Astrocyte of the spinal cord (primary cell): ENCODE measurements at places on chromosomes 12 and 14.

DNA sequence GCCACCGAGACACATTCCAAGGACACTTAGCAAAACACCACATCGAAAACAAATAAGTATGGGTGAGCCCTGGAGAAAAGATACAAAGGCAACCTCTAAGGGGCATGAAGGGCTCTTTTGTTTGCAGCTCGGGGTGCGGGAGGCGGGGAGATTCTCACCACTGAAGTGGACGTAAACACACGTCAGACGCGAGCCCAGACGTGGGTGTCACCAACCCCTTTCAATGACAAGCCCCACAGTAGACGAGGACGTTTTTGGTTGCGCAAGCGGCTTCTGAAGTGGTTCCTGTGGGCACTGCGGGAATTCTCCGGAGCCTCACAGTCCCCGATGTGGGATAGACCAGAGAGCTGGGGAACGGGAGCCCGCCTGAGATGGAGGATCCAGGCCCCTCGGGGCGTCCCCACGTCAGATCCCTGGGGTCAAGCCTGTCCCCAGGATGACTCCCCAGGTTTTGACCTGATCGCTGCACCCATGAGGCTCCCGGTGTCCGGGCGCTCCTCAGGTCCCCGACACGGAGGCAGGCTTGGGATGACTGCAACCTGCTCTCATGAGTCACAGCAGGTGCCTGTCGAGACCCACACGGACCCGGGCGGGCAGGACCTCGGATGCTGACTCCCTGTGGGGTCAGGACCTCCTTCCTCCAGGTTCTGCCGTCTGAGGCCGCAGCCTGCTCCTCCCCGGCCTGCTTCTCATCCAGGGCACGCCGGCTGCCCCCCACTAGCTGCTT, 20.3 kb upstream of the ADGRD1 start:
- DNase-seq = no peak

- DNase-seq = peak; percentile 32
Observed at GRCh38 chr12:59780605-59781135, 184.8 kb downstream of the SLC16A7 start.

DNA sequence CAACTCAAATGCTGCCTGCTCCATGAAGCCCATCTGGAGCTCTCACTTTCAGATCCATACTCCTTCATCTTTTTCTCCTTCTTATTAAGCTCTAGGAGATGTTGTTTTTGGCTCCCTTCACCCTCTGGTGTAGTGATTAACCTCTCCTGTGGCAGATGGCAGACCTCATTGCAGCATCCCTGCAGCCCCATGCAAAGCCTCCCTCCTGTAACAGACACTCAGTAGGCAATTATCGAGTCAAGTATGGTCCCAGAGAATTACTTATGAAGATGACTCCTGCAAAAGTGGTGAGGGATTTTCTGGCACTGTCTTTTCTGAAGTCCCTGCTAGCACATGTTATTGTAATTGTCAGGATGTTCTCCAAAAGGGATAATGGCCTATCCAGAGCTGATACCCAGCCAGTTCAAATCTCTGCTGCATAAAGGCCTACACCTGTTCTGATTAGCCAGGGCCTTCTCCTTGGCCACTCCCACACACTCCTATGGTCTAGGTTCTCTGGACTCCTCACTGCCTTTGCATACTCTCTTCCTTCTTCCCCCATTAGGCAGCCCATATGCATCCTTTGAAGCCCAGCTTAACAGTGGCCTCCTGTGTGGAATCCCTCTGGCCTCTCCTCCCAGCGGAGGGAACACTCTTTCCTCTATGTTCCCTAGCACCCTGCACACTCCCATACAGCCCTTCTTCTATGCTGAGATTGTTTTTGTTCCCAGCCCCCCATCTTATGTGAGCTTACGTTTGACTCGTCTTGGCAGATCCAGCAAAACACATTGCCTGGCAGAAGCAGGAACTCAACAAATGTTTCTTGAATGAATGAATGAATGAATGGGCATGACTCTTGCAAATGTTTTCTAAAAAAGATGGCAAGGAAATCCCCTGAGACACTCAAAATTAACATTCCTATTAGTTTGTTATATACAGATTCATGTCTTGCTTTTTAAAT, 43.9 kb upstream of the MDM1 start:
- peak; percentile 38 for DNase-seq

- DNase-seq = no peak
Observed at GRCh38 chr14:47596860-47597259, 78.5 kb downstream of the MDGA2 start.
